ENCODE measurements at places on chromosomes 11 and 22. TPM values are rescaled to one million over a fixed set of nuclear protein-coding genes. Genes with fewer than 3 reads are reported as not detected.

The FXYD2 gene
- 4.4 TPM for total RNA-seq

The SLC5A12 gene
- not detected for total RNA-seq

GRCh38 chr22:17920145-17920605 is 104.2 kb downstream of the MICAL3 start:
- peak; percentile 92 for DNase-seq

- no peak for DNase-seq
Observed at GRCh38 chr11:96278039-96278897, 64.7 kb downstream of the MAML2 start.
